ENCODE measurements at places on chromosomes 6 and 20.
A peak's percentile ranks its signal among the peaks of the same experiment; 100 is the strongest.

GRCh38 chr6:167122041-167122826 lies 662 bp upstream of the CCR6 start:
- no peak for DNase-seq

GRCh38 chr6:35046862-35047261 lies 94.3 kb downstream of the TCP11 start:
- DNase-seq: no peak

- no peak for DNase-seq
Observed at GRCh38 chr20:2845607-2846006, 5.1 kb downstream of the VPS16 start.

- no peak for DNase-seq
Observed at GRCh38 chr6:138520463-138520862, 21.2 kb upstream of the NHSL1 start.

GRCh38 chr6:43716099-43716498 lies 28.5 kb upstream of the MRPS18A start:
- DNase-seq: no peak

GRCh38 chr6:119521251-119521650 lies 171.7 kb upstream of the MAN1A1 start:
- no peak for DNase-seq

DNA sequence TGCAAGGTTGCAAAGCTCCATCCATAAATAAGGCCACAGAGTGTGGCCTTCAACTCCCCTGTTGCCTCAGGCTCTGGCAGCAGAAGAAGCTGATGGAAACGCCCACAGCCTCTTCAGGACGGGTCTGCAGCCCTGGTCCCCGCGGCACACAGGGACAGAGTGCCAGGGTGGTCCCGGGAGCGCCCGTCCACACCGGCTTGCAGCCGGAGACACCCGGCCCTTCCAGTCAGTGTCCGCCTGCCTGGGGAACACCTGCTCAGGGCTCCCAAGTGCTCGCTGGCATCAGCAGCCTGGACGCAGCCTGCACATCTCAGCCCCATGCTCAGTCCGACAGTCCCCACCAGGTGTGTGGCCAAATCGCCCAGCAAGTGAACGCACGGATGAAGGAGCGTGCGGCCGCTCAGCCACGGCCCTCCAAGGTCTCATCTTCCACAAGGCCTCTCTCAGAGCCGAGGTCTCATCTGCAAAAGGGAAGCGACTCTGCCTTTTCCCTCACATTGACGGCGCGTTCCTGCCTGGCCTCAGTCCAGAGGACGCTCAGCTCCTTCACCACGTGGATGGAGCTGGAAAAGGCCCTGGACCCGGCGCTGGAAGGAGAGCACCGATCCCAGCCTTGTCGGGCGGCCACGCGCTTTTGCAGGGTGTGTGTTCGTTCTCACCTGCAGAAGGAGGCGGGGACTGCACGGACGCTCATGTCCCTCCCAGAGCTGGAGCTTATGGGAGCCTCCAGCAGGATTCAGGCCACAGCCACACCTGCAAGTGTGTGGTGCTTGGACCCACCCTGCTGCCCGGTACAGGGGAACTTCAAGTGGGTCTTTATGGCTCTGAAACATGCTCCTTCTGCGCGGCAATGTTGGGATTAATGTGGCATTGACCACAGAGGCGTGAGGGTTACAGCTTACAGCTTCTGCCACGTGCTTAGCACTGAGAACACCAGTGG lies 180.4 kb downstream of the DLL1 start:
- DNase-seq: peak; percentile 52

DNA sequence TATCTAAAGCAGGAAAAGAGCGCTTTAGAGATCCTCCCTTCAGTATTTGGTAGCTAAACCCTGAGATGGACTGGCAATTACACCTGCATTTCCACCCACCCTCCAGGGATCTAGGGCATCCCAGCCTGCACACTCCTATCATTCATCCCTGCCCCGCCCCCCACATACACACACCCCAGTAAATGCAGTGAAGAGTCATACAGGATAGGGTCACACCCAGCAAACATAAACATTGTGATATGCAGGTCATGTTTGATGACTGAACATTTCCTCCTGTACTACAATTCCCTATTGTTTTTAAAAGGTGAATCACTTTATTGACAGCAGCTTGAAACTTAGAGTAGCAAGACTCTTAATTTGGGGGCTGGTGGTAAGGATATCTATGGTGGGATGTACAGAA lies 112.9 kb downstream of the FOXO3 start:
- no peak for DNase-seq

DNA sequence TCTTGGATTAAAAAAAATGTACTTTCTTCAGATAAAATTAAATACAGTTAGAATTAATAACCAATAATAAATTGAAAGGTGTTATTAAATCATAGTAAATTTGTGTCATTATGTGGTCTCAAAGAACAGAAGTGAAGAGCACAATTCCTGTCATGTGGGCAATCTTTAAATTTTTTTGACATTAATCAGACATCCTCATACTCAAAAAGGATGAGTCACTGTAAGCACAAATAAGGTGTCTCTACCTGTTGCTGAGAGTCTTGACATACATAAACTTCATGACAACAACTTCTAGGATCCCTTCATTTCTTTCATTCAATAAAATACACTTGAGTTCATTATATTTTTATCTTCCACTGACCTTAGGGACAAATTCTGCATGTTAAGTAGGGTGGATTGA lies 76.1 kb downstream of the SLC22A3 start:
- DNase-seq: no peak

All from activated effector memory CD4-positive, alpha-beta T cell treated with anti-CD3 and anti-CD28 coated beads, Interleukin-2, amount 50 U/mL, for 16 hours (primary cell).